ENCODE measurements at places on chromosomes 5 and 9. TPM values are rescaled to one million over a fixed set of nuclear protein-coding genes. Genes with fewer than 3 reads are reported as not detected.

The KLF4 gene
- 697 TPM for total RNA-seq

DNA sequence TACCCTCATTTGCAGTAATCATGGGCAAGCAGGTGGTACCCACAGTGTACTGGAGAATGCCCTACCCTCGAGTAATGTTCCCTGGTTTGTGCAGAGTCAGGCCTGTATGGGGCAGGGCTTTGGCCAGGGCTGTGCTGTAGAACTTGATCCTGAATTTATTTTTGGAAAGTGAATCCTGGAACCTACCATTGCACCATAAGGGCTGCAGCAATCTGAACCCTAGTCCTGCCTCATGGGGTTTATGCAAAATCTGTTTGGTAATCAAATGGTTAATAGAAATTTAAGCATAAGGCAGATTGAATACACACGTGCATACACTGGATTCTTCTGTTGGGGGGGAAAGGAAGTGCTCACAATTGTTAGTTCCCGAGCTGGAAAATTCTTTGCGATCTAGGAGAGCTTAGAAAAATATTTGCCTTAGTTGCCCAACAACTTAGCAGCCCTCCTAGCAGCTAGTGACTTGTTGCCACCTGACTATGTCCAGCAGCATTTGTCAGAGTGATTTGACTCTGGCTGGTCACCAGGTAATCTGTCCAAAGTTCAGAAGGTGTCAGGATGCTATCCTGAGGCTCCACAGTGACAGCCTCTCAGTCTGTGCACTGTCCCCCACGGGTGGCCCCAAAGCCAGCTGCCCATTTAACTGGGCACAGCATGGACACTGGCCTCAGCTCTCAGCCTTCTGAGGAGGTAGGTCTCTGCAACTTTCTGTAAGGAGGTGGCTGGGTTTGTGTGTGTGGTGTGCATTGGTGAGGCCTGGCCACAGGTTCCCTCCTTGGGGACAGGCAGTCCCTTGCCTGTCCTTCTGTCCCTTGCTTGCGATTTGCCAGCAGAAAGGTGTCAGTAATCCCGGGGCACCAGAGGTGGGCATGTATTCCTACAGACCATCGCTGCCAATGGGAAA, 8.3 kb downstream of the MVB12B start:
- DNase-seq: no peak

GRCh38 chr5:133847301-133847700, 121.1 kb downstream of the C5orf15 start:
- no peak for DNase-seq

DNA sequence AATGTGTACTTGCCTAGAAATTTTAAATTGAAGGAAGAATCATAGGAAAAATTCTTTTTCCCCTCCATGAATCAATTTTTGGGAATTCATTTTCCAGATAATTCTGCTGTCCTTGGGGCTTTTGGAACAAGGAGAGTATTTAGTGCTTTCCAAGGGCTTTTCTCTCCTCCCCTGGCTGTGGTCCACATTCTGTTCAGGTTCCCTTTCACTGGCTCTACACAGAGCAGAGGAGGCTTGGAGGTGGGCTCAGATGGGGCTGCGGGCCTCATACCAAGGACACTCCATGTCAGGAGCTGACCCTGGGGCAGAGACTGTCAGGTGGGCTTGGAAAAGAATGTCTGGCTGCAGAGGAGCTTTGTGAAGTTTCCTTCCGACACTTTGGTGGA, 128.1 kb downstream of the GADD45G start:
- DNase-seq: no peak

DNA sequence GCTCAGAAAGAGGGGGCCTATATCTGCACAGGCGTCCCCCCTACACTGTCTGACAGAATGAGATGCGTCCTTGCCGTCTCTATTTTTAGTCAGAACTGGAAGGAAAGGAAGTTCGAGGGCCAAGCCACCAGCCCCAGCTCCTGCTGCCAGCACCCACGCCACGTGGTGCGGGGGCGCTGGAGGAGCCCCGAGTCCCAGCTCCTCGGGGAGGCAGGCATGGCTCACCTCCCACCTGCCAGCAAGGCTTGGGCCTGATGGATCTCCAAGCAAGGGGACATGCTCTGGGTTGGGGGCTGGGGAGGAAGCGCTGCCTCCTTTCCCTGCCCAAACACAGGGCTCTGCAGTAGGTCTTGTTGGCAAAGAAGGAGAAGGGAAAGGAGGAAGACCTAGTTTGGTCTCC, 80.3 kb upstream of the ARAP3 start:
- DNase-seq: no peak

The CCDC112 gene
- 6.1 TPM for total RNA-seq

The CDX1 gene
- total RNA-seq: not detected

DNA sequence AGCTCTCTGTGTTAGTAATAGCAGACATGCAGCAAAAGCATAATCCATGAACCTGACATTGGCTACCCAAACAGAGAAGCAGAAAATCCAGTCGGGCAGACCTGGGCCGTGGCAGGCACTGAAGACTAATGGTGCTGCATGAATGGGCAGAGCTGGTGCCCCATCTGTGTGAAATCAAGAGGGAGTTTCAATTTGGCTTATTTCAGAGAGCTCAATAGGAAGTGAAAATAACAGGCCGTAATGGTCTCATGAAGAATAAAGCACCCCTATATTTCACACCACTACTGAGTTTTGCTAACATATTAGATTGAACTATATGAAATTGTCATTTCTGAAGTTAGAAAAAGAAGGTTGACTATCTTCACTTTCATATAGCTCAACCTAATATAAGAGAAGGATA, 149.7 kb downstream of the ENC1 start:
- DNase-seq: no peak

DNA sequence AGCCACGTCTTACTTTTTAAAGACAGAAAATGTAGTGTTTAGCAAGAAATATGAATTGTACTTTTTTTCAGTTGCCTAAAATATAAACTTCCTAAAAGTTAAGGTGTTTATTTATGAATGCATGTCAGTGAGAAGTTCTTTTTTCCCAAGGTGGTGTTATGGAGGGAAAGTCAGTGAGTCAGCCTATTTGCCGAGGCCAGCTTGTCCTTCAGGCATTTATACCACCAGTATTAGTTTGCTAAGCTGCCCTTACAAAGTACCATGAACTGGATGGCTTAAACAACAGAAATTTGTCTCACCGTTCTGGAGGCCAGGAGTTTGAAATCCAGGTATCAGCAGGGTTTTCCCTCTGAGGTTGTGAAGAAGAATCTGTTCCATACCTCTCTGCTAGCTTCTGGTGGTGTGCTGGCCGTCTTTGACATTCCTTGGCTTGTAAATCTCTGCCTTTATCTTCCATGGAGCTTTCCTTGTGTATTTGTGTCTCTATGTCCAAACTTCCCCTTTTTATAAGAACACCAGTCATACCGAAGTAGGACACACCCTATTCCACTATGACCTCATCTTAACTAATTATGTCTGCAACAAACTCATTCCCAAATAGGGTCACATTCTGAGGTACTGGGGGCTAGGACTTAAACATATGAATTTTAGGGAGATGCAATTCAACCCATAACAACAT, 38.4 kb downstream of the PRKACG start:
- no peak for DNase-seq

- no peak for DNase-seq
These were observed 67.2 kb downstream of the TSSK1B start for GRCh38 chr5:113367586-113367985.

- peak; percentile 7 for DNase-seq
These were observed 18.9 kb upstream of the S1PR3 start for GRCh38 chr9:88972401-88972800.

DNA sequence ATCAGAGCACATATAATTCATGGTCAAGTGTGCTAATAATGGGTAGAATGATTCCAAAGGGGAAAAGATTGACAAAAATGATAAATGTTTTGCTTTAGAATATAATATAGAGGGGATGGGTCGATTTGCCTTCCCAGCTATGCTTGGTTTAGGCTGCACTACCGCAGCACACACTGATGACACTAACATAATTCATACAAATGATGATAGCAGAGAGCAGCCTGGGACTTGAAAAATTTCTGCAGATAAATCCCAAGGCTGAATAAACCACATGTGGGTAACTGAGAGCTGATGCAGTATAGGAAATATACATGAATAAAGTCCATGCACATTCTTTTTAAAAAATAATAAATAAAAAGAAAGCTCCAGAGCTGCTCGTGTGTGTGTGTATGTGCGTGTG, 54.5 kb downstream of the EFNA5 start:
- DNase-seq: no peak

GRCh38 chr9:76136986-76137385, 246.5 kb downstream of the PCSK5 start:
- DNase-seq: no peak

GRCh38 chr9:32881948-32882347, 98.6 kb downstream of the TMEM215 start:
- no peak for DNase-seq

GRCh38 chr5:73783828-73784227, 157.8 kb downstream of the ARHGEF28 start:
- no peak for DNase-seq

GRCh38 chr9:91071184-91071990, 269.8 kb downstream of the SYK start:
- DNase-seq: no peak

DNA sequence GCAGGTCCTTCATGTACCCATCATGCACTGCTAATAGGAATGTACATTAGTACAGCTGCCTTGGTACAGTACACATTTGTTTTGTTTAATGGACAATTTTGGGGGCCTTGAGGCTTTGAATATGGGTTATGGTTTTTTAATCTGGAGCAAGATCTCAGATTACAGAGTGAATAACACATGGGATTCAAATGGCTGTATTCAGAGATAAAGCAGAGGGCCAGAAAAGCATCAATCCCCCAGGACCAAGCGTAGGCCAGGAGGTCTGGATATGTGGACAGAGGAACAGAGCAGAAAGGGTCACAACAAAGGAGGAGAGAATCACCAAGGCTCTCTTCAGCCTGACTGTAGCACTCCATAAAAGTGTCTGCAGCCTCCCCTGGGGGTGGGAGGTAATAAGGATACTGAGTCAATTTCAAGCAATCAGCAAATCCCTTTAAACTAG, 47.7 kb upstream of the STK32A start:
- no peak for DNase-seq

GRCh38 chr5:102279711-102280110, 16.4 kb downstream of the SLCO4C1 start:
- no peak for DNase-seq

- DNase-seq: no peak
These were observed 65.5 kb upstream of the HSPB3 start for GRCh38 chr5:54390015-54390414.

The SLC46A2 gene
- total RNA-seq: 64.2 TPM

- DNase-seq: no peak
These were observed 526.7 kb downstream of the PDE4D start for GRCh38 chr5:59366784-59367183.

DNA sequence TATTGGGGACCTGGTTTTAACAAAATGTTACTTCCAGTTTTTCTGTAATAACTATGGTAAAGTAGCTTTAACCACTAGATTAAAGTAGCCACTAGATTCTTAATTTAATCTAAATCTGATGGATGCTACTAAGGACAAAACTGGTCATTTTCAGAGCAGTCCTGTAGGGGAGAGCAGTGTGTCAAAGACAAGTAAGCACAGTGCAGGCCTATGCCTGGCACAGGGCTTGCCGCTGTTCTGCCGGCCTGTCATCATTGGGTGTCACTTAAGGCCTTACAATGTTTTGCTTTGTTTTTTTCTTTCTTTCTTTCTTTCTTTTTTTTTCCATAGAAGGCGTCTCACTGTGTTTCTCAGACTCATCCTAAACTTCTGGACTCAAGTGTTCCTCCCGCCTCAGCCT, 53.0 kb upstream of the NXNL2 start:
- no peak for DNase-seq

GRCh38 chr5:135650081-135650480, 71.3 kb upstream of the CXCL14 start:
- DNase-seq: no peak

The PCDHB7 gene
- total RNA-seq: 1.2 TPM
